ENCODE measurements at places on chromosomes 16 and 17. TPM values are rescaled to one million over a fixed set of nuclear protein-coding genes. Genes with fewer than 3 reads are reported as not detected.

- DNase-seq, result no peak
These were observed 2.9 kb downstream of the XPO6 start for GRCh38 chr16:28208824-28209223.

- no peak for DNase-seq
These were observed 17.1 kb upstream of the TMEM94 start for GRCh38 chr17:75439287-75439686.

DNA sequence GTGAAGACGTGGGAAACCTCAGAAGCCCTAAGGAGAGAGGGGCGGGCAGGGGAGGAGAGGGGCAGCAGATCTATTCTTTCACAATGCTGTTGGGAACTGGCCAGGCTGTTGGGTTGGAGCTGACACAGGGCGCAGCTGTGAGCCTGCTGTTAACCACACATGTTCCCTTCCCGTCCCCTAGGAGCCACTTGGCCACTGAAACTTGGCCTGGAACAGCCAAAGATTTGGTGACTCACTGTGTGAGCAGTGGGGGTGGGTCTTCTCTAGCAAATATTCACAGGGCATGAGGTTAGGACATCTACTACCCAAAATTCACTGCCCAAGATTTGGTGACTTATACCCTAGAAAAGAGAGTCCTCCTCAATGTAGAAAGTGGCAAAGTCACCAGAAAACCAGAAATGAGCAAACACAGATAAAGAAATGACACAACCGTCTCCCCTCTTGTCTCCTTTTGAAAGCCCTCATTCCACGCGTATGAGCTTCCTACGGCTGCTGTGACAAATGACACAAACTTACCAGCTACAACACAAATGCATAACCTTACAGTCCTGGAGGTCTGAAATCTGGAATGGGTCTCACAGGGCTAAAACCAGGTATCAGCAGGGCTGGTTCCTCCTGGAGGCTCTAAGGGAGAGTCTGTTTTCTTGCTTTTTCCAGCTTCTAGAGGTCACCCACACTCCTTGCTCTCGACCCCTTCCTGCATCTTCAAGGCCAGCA is 6.3 kb downstream of the TBC1D16 start:
- no peak for DNase-seq

- DNase-seq, result no peak
These were observed 53.3 kb downstream of the HIC1 start for GRCh38 chr17:2108170-2108569.

GRCh38 chr16:24723663-24724062 is 5.8 kb upstream of the TNRC6A start:
- DNase-seq, result no peak

KRTAP4-9 gene
- total RNA-seq, result not detected

DNA sequence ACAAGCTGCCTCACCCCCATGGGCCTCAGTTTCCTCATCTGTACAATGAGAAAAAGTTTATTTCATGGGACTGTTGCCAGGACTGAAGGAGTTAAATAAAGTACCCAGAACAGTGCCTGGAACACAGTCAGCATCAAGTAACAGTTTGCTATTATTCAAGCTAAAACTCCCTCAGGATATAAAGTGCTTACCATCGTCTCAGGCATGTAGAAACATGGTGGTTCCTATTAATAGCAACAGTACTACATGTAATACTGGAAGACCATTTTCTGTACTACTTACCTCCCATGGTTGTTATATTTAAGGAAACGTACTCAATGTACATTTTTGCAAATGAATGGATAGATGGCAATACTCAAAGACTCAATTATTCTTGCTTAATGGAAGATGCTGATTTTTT is 93.4 kb downstream of the NCOR1 start:
- no peak for DNase-seq

GRCh38 chr17:78374631-78375274 is 3.7 kb upstream of the PGS1 start:
- no peak for DNase-seq

- no peak for DNase-seq
These were observed 96.7 kb upstream of the HSBP1 start for GRCh38 chr16:83711069-83711468.

DNA sequence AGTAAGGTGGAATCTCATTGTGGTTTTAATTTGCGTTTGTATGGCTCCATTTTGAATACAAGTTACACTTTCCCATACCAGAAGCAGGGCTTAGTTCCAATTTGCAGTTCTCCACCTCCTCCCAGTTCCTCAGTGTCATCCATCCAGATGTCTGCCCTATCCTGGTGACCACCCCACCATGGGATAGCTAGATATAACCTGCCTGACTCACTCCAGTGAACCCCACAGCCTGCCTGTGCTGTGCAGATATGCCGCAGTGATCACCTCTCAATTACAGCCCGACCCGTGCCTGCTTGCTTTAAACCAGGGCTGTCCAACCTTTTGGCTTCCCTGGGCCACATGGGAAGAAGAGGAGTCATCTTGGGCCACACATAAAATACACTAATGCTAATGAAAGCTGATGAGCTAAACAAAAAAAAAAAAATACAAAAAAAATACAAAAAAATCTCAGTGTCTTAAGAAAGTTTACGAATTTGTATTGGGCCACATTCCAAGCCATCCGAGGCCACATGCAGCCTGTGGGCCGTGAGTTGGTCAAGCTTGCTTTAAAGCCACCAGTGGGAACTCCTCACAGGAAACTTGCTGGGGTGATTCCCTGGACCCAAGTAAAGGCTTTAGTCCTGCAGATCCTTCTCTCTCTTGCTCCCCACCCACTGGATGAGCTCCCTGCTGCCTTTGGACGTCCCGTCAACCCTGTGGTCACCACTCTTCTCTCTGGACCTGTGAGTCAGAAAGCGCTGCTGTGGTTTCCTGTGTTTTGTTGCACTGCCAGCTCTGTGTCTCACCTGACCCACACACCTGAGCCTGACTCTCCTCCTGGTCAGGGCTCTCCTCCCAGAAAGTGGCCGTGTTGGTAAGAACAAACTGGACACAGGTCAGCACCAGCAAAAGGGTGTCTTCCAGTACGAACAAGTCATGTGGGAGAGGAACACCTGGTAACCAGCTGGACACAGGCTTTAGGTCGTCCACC is 83.0 kb downstream of the EMP2 start:
- no peak for DNase-seq

DNA sequence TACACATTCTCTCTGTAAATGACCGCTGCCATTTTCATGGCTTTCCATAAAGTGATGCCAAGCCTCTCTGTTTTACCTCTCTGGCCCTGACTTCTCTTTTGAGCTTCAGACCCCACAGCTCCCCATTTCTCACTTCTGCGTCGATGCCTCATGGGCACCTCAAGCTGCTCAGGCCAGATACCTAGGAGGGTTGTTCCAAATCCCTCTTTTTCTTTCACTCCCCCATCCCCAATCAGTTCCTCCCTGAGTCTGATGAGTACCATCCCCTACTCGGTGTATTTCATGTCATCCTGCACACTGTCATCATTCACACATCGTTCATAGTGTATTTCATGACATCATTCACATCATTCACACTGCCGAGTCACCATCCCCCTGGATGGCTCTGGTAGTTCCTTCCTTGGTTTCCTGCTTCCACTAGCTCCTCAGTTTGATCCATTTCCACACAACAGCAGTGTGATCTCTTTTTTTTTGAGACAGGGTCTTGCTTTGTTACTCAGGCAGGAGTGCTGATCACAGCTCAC is 43.1 kb downstream of the NTN1 start:
- no peak for DNase-seq

FN3K gene
- 1.7 TPM for total RNA-seq

PTX4 gene
- total RNA-seq, result not detected

DNA sequence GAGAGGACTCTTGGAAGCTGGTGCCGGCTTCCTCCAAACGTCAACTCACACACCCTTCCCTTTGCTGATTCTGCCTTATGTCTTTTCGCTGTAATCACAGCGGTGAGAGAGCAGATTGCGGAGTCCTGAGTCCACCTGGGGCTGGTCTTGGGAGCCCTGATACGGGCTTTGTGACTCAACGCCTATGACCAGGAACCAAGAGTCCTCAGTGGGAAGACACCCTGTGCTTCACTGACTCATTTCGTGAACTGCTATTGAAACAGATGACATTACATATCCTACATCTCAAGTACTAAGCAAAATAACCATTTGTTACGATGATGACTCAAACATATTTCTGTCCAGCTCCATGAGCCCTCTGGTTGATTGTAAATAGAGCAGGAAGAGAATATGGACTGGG is 90.7 kb upstream of the CREBBP start:
- DNase-seq, result no peak

KCTD19 gene
- not detected for total RNA-seq

DNA sequence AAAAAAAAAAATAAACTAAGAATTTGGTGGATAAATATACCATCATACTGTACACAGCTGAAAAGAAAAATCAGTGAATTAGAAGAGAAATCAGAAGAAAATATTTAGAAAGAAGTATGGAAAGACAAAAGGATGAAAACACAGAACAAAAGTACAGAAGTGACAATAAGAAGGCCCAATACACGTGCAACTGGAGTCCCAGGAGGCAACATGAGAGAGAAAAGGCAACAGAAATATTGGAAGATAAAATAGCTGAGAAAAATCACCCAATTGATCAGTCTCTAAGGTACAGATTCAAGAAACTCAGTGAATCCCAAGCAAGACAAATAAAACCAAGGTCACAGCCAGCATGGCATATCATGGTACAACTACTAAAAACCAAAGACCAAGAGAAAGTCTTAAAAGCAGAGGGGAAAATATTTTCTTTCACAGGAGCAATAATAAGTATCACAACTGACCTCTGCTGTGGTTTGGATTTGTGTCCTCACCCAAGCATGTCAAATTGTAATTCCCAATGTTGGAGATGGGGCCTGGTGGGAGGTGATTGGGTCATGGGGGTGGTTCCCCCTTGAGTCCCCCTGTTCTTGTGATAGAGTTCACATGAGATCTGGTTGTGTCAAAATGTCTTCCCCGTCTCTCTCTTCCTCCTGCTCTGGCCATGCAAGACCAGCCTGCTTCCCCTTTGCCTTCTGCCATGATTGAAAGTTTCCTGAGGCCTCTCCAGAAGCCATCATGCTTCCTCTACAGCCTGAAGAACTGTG is 20.2 kb upstream of the ENGASE start:
- DNase-seq, result no peak

KRT14 gene
- total RNA-seq, result not detected

KRT12 gene
- total RNA-seq, result 0.59 TPM

DNA sequence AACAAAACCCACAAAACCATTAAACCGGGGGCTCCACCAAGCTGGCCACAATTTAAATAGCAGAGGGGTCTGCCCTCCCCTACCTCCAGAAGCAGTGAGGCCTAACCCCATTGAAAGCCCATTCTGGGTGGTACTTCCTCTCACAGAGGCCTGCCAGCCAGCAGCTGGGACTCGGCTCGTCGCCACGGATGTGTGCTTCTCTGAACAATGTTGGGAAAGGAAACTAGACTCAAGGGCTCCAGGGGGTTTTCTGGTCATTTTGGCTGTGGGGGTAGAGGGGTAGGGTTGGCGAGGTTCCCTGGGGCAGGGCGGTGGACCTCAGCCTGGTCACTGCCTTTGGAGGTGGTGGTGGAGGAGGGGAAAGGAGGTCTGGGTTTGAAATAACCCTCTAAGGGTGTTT is 4.7 kb upstream of the PLCG2 start:
- DNase-seq, result no peak

GRCh38 chr16:13436641-13437412 is 483.1 kb upstream of the ERCC4 start:
- no peak for DNase-seq

GRCh38 chr16:63960321-63960720 is 1161.5 kb downstream of the CDH11 start:
- no peak for DNase-seq

DNA sequence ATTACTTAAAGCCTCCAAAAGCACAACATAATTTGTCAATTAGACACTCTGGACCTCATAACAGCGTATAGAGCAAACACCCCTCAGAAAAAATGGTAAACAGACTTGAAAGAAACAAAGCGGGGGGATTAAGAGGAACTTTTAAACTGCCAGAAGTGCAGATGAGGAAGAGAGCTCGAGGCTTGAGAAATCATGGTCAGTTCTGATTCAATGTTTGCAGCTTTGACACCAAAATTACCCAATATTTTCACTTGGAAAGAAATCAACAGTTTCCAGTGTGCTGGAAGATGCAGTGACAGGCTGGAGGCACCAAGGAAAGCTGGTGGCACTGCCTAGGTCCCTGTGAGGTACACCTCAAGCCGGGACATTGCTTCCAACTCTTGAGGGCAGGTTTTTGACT is 180.9 kb upstream of the TOX3 start:
- DNase-seq, result no peak

GOSR1 gene
- total RNA-seq, result 16.4 TPM

DNA sequence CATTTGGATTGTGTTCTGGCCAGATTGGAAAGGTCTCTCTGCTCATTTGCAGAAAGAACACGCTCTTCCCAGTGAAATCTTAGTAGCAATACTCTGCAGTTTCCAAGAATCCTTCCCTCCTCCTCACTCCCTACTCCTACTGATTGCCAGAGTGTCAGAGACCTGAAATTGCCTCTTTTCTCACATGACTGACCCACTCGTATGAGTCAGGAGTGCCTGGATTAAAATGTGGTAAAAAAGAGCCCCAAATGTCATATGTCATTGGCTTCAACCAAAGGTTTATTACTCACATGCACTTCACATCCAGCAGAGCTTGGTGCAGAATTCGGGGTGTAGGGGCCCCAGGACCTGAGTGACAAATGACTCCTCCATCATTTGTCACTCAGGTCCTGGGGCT is 39.7 kb upstream of the IRX3 start:
- DNase-seq, result no peak

TVP23A gene
- 1.4 TPM for total RNA-seq

DNA sequence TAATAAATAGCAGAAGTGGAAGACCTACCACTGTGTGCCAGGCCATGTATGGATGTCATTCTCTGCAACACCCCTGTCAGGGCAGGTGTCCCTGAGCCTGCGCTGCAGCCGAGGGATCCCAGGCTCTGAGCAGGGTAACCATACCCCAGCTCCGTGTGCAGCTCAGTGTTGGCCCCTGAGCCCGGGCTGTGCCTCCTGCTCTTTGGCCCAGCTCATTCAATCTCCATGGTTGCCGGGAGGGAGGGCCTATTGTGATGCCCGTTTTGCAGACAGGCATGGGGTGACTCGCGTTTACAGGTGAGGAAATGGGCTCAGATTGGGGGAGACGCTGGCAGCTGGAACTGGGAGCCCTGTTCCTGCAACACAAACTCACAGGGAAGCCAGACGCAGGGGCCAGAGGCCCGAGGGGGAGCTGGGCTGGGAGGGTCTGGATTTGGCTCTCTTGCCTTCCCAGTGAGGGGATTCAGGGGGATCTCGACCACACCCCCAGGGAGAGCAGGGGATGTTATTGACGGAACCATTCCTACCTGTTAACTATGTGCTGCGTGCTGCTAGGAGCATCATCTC is 190.5 kb downstream of the IRF8 start:
- DNase-seq, result no peak

GRCh38 chr16:4557973-4558372 is 1.8 kb downstream of the C16orf96 start:
- DNase-seq, result no peak

DNA sequence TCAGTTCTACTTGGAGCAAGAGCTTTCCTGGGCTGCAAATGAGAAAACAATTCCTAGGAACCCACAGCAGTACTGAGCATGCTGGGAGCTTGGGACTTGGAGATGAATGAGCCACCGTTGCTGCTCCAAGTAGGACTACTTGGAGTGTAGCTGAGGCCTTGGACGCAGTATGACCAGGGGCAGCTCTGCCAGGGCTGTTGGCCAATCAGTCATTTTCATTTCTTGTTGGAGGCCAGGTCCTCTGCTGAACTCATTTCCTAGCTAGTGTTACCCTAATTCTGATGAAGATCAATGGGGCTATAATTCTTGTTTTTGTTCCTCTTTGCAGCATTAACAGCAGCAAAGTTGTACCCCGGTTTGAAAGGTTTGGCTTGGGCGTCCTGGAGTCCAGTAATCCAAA is 8.0 kb upstream of the LGALS9 start:
- DNase-seq, result no peak

GRCh38 chr17:5297245-5297644 is 15.2 kb downstream of the RABEP1 start:
- no peak for DNase-seq

- DNase-seq, result no peak
These were observed 7.7 kb downstream of the ARHGAP17 start for GRCh38 chr16:25007284-25007984.
